ENCODE measurements at places on chromosomes 6 and 20.

DNA sequence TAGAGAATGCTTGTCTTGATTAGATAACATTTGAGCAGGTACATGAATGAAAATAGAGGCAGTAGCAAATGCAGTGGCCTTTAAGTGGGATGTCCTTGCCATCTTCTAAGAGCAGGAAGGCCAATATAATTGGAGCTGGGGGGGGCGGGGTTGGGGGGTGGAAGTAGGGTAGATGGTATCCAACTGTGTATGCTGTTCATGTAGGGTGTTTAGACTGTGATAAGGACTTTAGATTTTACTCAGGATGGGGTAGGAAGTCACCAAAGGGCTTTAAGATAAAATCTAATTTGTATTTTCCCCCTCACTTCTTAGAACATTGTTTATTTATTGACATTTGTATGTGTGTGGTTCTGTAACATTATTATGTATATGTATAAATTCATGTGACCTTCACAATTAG is 12.0 kb downstream of the TAB2 start:
- DNase-seq = no peak

DNA sequence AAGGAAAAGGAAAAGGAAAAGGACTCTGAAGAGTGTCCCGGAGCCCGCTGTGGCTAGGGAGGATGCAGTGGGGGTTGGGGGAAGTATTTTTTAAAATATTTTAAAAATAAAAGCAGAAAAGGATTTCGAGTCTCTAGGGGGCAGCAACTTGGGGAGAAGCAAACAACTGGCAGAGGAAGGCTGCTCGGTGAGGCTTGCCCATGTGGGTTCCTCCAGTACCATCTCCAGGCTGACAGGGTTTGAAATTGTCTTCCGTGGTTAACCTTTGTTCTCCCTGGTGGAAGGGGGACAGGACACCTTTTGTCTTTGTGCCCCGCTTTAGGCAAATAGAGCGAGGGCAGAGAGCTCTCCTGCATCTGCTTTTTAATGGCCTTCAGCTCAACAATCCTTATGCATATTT is 60.4 kb upstream of the SNX9 start:
- DNase-seq = no peak

GRCh38 chr6:134519465-134519864 is 201.6 kb upstream of the SGK1 start:
- DNase-seq = no peak

DNA sequence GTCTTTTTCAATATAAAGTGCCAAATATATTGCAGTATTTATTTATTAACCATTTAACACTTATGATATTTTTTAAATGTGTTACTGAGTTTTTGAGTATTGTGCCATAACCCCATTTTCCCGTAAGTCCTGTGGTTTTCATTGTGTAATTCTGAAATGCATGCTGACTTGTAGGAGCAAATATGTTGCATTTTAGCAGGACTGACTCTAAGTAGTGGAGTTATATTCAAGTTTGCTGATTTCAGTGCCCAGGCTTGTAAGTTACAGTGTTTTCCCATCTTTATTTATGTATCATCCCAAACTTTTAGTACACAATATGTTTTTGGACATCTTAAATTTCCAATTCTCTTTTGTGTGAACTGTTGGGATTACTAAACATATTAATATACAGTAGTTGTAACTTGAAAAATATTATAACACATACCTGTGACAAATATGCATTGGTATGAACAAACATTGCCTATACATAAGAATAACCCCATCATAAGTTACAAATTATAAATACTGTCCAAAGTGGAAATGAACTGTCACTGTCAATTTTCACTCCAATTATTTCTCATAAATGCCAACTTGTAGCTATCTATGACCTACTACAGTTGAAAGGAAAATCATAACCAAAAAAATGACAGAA is 179.3 kb upstream of the RUNX2 start:
- DNase-seq = peak; percentile 91

DNA sequence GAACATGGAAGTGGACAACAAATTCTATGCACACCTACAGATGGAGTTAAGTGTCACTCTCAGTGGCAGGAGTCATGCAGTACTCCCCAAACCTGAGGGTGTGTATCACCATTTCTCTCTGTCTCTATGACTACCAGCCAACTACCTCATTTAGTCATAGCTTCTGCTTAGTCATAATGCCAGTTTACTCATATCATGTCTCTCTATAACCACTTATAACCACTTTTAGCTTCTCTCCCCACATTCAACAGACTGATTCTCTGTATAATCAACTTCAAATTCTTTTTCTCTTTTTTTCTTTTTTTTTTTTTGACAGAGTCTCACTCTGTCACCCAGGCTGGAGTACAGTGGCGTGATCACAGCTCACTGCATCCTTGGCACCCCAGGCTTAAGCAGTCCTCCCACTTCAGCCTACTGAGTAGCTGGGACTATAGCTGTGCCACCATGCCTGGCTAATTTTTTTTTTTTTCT is 13.8 kb upstream of the GTF3C6 start:
- DNase-seq = peak; percentile 90

DNA sequence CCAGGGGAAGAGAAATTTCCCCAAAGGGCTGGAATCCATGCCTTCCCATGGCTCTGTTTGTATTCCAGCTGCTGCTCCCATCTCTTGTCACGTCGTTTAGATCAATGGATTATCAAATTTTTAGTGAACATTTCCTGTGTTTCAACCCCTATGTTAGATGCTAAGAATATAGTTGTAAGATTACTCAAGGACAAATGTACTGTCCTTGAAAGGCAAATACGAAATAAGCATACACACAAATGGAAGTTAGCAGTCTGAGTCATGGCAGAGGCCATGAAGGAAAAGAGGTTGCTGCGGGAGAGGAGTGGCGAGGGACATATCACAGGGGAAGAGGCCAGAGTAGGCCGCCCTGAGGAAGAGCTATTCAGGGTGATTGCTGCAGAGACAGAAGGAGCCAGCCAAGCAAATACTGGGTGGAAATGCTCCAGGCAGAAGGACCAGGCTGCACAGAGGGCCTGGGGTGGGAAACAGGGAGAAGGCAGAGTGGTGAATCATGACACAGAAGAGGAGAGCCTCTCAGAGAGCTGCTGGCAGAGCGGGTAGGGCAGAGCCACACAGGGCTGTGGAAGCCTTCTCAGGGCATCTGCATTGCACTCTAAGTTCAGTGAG is 219.2 kb upstream of the LRFN2 start:
- DNase-seq = no peak

GRCh38 chr6:31586599-31587281 is 663 bp downstream of the LST1 start:
- DNase-seq = no peak

- DNase-seq = peak; percentile 48
These were observed 102.6 kb downstream of the COL21A1 start for GRCh38 chr6:56144538-56145324.

- no peak for DNase-seq
These were observed 340.6 kb upstream of the SASH1 start for GRCh38 chr6:148001844-148002642.

DNA sequence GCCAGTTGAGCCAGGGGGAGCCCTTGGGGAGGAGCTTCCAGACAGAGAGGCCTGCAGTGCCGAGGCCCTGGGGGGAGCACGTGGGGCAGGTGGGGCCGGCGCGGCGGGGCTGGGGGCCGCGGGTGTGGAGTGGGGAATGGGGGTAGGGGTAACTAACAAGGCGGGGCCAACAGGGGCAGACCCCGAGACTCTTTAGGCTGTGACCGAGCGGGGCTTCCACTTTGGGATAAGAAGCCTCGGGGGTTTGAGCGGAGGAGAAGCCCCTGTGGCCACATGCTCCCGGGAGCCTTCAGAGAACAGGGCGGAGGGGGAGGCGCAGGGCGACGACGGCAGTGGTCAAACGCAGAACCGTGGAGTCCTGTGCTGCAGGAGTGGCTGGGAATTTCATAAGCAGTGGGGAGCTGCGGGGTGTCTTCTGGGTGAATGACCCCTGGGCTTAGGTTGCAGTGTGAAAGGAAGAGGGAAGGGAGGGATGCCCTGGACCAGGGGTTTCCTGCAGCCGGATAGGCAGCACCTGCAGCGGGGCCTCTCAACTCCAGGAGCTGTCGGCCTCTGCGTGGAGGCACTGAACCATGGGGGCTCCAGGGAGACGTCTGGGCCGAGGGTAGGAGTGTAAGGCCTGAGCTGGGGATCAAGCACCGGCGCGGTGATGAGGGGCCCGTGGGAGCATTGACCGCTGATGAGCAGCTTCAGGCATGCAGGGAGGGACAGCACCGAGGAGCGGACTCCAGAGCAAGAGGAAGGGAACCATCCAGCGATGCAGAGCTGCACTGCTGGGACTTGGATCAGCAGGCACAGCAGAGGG is 121.0 kb downstream of the SYNDIG1 start:
- no peak for DNase-seq

GRCh38 chr6:161374971-161375873 is 101.4 kb upstream of the AGPAT4 start:
- no peak for DNase-seq

All from amniotic epithelial cell (primary cell).